CD8-positive, alpha-beta memory T cell (primary cell): ENCODE measurements at places on chromosomes 4 and X. TPM values are rescaled to one million over a fixed set of nuclear protein-coding genes. Genes with fewer than 3 reads are reported as not detected.

DNA sequence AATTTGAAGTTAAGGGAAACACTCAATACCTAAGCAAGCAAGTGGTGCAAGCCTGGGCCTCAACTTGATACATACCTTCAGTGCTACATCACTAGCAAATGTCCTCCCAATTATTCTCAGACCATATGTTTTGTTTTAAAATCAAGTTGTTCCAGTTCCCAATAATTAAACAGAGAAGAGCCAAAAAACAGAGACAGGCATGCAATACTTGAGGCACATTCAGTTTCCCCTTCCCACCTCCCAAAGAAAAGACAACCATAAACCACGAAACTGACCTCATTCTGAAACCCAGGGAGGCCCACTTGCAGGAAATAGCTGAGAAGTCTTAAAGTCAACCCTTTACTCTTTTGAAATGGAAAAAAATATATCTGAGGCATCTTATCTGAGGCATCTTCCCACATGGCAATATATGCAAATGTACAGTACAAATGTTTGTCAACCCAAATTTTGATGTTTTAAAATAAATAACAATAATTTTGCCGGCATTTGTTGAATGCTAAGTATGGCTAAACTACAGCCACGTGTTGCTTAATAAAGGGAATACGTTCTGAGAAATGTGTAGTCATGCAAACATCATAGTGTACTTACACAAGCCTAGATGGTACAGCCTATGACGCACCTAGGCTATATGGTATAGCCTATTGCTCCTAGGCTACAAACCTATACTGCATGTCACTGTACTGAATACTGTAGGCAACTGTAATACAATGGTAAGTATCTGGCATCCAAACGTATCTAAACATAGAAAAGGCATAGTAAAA is 147.5 kb downstream of the TSPAN5 start:
- no peaks in the 10 kb centered on the region for H3K27me3 ChIP-seq
- H3K36me3 ChIP-seq = no peaks in the 10 kb centered on the region
- no peak for DNase-seq
- H3K4me3 ChIP-seq = no peak overlapping the region
- peaks cover 11% of the 10 kb centered on the region for H3K4me1 ChIP-seq
- no peak overlapping the region for H3K27ac ChIP-seq

- no peak overlapping the region for H3K4me3 ChIP-seq
- H3K27ac ChIP-seq = no peak overlapping the region
- H3K27me3 ChIP-seq = no peaks in the 10 kb centered on the region
- H3K36me3 ChIP-seq = no peaks in the 10 kb centered on the region
These were observed 8.3 kb upstream of the SASH3 start for GRCh38 chrX:129771266-129771995.

- H3K36me3 ChIP-seq = no peaks in the 10 kb centered on the region
- DNase-seq = no peak
- H3K27ac ChIP-seq = no peak overlapping the region
These were observed 4.0 kb upstream of the CCNG2 start for GRCh38 chr4:77153006-77153405.

The SYTL5 gene
- polyA plus RNA-seq = not detected

DNA sequence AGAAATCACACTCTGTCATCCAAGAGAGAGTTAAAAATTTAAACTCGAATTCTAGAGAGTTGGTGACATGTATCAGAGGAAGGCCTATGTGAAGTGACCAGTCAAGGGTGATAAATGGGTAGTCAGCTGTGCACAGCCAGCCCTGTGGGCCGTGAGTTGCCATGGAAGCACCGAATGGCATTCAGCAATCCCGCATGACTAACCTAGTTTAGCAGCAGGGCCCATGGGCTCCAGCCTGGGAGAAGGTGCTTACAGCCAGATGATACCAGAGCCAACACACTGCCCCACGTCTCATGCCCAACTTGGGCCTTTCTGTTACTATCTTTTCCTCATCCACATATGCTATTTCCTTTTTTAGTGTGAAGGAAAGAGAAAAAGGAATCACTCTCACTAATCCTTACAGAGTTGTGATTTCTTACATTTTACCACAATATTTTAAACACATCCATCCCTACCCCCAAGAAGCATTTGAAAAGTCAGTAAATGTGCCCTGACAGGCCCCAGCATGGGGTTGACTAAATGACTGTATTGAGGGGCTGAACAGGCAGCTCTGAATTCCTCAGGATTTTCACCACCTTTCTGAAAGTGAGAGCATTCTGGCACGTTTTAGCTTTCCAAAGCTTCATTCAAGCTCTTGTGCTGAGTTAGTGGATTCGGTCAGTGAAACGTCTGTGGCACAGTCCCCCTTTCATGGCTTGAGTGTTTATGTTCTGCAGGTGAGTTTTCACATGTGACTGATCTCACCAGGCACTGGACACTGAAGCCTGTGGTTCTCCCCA is 104.2 kb downstream of the AFF1 start:
- peaks cover 42% of the 10 kb centered on the region for H3K4me1 ChIP-seq
- H3K36me3 ChIP-seq = no peaks in the 10 kb centered on the region
- H3K27ac ChIP-seq = no peak overlapping the region
- no peak for DNase-seq
- H3K4me3 ChIP-seq = no peak overlapping the region

DNA sequence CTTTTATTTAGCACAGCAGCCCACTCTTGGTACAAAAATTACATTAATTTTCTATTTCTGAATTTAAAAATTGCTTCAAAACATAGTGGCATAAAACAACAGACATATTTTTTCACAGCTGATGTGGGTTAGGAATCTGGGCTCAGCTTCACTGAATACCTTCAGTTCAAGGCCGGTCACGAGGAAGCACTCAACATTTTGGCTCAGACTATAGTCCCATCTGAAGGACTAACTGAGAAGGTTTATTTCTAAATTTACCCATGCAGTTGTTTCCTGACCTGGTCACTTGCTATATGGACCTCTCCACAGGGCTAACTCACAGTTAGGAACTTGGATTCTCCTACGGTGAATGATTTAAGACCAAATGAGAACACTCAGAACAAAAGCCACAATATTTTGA is 1230.2 kb upstream of the ADGRL3 start:
- no peak overlapping the region for H3K27ac ChIP-seq
- no peaks in the 10 kb centered on the region for H3K4me1 ChIP-seq
- no peak for DNase-seq
- no peaks in the 10 kb centered on the region for H3K27me3 ChIP-seq

The GAGE12H gene
- not detected for polyA plus RNA-seq

The UGT2B7 gene
- polyA plus RNA-seq = not detected

The AFAP1 gene
- polyA plus RNA-seq = 2.3 TPM

- no peak overlapping the region for H3K4me3 ChIP-seq
- no peak overlapping the region for H3K27ac ChIP-seq
- no peak for DNase-seq
- no peaks in the 10 kb centered on the region for H3K27me3 ChIP-seq
- H3K4me1 ChIP-seq = no peaks in the 10 kb centered on the region
These were observed 473.7 kb downstream of the GBA3 start for GRCh38 chr4:23166407-23166806.

The MOSPD2 gene
- polyA plus RNA-seq = 7.4 TPM

DNA sequence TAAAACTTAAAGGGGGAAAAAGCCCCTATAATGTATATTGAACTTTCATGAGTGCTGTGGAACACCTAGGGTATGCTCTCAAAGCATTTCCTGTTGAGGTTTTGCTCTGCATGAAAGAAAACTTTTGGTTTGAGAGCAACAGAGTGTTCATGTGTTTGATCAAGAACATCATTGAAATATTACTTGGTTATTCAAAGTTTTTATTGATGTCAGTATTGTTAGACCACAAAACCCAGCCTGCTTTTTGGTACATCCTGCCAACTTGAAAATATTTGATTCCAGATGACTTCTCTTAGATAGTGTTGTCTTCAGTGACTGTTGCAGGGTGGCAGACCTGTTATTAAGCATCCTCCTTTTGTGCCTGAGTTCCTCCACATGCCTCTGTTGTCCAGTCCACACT is 68.0 kb downstream of the N4BP2 start:
- no peak overlapping the region for H3K4me3 ChIP-seq
- DNase-seq = peak; percentile 67
- H3K27me3 ChIP-seq = no peaks in the 10 kb centered on the region
- no peaks in the 10 kb centered on the region for H3K36me3 ChIP-seq

GRCh38 chr4:102869569-102870197 is 891 bp downstream of the CISD2 start:
- peaks cover under 1% of the 10 kb centered on the region for H3K36me3 ChIP-seq
- no peaks in the 10 kb centered on the region for H3K27me3 ChIP-seq
- H3K4me3 ChIP-seq = peak overlapping the region; percentile 80
- peak overlapping the region; percentile 98 for H3K27ac ChIP-seq
- peaks cover 26% of the 10 kb centered on the region for H3K4me1 ChIP-seq
- no peak for DNase-seq

GRCh38 chrX:133333154-133333750 is 82.0 kb downstream of the GPC4 start:
- H3K27ac ChIP-seq = no peak overlapping the region
- H3K4me3 ChIP-seq = no peak overlapping the region
- H3K36me3 ChIP-seq = no peaks in the 10 kb centered on the region
- H3K4me1 ChIP-seq = no peaks in the 10 kb centered on the region
- H3K27me3 ChIP-seq = no peaks in the 10 kb centered on the region
- no peak for DNase-seq

GRCh38 chr4:30181918-30182317 is 538.3 kb upstream of the PCDH7 start:
- DNase-seq = no peak
- H3K27me3 ChIP-seq = no peaks in the 10 kb centered on the region
- H3K36me3 ChIP-seq = no peaks in the 10 kb centered on the region
- no peaks in the 10 kb centered on the region for H3K4me1 ChIP-seq
- no peak overlapping the region for H3K4me3 ChIP-seq
- no peak overlapping the region for H3K27ac ChIP-seq

GRCh38 chr4:10096201-10096977 is 20.2 kb downstream of the WDR1 start:
- peak; percentile 89 for DNase-seq
- H3K27me3 ChIP-seq = no peaks in the 10 kb centered on the region
- peaks cover 88% of the 10 kb centered on the region for H3K4me1 ChIP-seq
- no peak overlapping the region for H3K4me3 ChIP-seq
- H3K36me3 ChIP-seq = peaks cover 53% of the 10 kb centered on the region

The HPGDS gene
- not detected for polyA plus RNA-seq

DNA sequence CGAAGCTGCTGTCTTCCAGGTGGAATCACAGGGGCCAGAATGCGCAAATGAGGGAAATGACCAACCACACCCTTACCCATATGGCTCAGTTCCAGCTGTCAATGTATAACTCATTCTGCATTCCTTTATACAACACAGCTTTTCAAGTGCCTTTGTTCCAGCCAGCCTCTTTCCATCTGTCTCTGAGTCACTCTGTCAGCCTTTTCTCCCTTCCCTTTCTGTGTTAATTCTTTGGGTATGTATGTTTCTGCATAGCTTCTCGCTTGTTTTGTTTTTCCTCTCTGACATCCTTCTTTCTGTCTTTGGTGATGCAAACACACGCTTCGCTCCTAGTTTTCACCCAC is 54.5 kb downstream of the RS1 start:
- H3K27me3 ChIP-seq = no peaks in the 10 kb centered on the region
- no peak for DNase-seq
- H3K27ac ChIP-seq = no peak overlapping the region
- no peak overlapping the region for H3K4me3 ChIP-seq

DNA sequence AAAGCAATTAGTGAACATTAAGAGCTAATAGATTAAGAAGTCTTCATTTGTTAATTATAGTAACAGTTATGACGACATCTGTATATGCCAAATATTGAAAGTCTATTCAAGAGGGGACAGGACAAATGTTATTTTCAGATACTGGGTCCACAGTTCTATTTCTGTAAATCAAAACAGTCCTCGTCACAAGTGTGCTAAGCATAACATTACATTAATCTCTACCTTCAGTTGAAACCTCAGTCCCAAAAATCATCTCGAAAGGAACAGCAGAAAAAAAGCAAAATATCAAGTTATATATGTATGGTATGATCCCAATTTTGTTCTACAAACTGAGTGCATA is 70.3 kb downstream of the APBB2 start:
- H3K4me1 ChIP-seq = no peaks in the 10 kb centered on the region
- no peaks in the 10 kb centered on the region for H3K27me3 ChIP-seq
- H3K4me3 ChIP-seq = no peak overlapping the region
- no peak for DNase-seq

- no peaks in the 10 kb centered on the region for H3K36me3 ChIP-seq
- H3K4me1 ChIP-seq = no peaks in the 10 kb centered on the region
- no peaks in the 10 kb centered on the region for H3K27me3 ChIP-seq
- no peak for DNase-seq
- H3K27ac ChIP-seq = no peak overlapping the region
These were observed 10.6 kb downstream of the SLC38A5 start for GRCh38 chrX:48459483-48459882.

The GIMD1 gene
- polyA plus RNA-seq = not detected

DNA sequence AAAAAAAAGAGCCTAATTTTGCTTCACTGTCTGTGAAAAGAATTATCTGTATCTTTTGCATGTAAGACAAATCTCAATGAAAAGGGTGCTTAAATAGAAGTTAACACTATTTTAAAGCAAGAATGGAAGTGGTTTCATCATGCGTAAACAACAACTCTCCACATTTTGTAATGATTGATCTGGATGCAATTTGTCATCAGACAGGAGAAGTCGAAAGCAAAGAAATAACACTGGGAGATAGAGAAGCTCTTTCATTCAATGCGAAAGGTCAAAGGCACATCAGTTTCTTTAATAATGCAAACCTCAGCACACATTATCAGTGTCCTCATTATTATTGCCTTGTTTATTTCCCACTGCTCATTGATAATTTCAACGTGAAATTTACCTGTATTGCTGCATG is 8.8 kb downstream of the KLKB1 start:
- no peaks in the 10 kb centered on the region for H3K27me3 ChIP-seq
- H3K36me3 ChIP-seq = no peaks in the 10 kb centered on the region
- DNase-seq = no peak
- no peak overlapping the region for H3K4me3 ChIP-seq
- H3K27ac ChIP-seq = no peak overlapping the region

DNA sequence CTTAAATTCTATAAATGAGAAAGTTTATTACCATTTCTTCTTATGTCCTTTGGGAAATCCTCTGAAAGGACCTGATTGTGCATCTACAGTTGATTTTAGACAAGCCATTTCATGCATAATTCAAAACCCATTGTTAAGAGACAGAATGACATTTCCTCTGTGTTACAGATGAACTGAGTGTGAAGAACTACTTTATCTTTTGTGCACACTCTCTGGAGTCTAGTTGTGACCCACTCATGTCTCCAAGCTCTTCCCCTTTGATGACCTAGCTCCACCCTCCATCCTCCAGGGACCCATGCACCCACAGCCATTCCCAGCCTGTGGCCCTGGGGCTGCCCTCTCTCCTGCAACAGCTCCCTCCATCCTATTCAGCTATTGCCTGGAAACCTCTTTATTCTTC is 57.5 kb upstream of the BMPR1B start:
- H3K36me3 ChIP-seq = no peaks in the 10 kb centered on the region
- H3K27ac ChIP-seq = no peak overlapping the region
- no peak overlapping the region for H3K4me3 ChIP-seq
- no peaks in the 10 kb centered on the region for H3K4me1 ChIP-seq
- no peak for DNase-seq
- H3K27me3 ChIP-seq = no peaks in the 10 kb centered on the region

DNA sequence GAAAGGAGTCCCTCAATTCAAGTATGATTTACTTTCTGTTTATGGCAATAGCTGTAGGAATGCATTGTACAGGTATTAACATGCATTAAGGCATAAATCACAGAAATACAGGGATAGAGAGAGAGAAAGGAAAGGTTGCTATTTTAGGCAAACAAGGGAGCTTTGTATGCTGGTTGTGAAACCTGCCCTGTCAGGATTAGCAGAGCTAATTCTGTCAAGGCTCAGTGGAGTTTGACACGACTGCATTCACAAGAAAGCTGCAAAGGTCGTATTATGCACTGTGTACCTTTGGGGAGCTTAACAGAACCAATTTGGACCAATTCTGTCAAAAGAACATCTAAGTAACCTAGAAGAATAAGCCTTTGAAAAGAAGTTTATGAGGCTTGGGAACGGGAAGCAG is 239.3 kb downstream of the GRIA2 start:
- no peak for DNase-seq
- no peaks in the 10 kb centered on the region for H3K36me3 ChIP-seq
- no peak overlapping the region for H3K27ac ChIP-seq
- no peak overlapping the region for H3K4me3 ChIP-seq
- no peaks in the 10 kb centered on the region for H3K4me1 ChIP-seq
